ENCODE measurements at places on chromosomes 11 and 22.
A peak's percentile ranks its signal among the peaks of the same experiment; 100 is the strongest.

DNA sequence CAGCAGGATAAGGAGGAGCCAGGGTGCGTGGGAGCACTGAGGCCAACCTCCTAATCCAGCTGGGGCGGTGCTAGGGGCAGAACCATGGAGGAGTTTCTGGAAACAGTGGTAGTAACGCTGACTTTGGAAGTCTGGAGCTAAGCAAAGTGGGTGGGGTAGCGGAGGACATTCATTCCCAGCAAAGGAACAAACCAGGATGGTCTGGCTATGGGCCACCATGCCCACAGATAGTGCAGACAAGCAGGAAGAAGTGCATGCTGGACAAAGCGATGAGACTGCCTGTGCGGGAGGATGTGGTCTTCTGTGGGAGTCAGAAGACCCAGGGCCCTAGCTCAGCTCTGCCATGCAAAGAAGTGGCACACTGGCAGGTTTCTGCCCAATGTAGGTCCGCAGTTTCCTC is 71.6 kb upstream of the CSNK2A3 start:
- no peak for DNase-seq

DNA sequence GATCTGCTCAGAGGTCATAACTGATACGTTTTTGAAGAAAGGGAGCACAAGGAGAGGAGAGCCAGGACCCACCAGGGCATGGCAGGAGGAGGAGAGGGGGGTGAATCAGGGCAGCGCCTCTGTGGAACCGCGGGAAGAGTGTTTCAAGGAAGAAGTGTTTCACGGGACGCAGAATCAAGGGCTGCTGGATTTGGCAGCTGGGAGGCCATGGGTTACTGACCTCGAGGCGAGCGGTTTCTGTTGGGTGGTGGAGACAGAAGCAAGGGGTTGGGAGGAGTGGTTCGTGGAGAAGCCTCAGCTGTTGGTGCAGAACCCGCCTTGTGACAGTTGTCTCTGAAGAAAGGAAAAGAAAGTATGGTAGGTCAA is 13.1 kb downstream of the VPS26B start:
- DNase-seq: no peak

- no peak for DNase-seq
Measured at GRCh38 chr11:89612096-89612495, 98.0 kb upstream of the TRIM77 start.

- peak; percentile 5 for DNase-seq
Measured at GRCh38 chr11:125062931-125063428, at the start of gene SLC37A2. SLC37A2 (plus strand) TSS chr11:125063305; CDS start chr11:125063368, 63 bp downstream.

- DNase-seq: no peak
Measured at GRCh38 chr22:17928391-17928790, 96.0 kb downstream of the MICAL3 start.

GRCh38 chr11:65663639-65664200 is 1.0 kb upstream of the RELA start:
- no peak for DNase-seq

GRCh38 chr11:79244241-79244772 is 196.5 kb downstream of the TENM4 start:
- DNase-seq: peak; percentile 79

DNA sequence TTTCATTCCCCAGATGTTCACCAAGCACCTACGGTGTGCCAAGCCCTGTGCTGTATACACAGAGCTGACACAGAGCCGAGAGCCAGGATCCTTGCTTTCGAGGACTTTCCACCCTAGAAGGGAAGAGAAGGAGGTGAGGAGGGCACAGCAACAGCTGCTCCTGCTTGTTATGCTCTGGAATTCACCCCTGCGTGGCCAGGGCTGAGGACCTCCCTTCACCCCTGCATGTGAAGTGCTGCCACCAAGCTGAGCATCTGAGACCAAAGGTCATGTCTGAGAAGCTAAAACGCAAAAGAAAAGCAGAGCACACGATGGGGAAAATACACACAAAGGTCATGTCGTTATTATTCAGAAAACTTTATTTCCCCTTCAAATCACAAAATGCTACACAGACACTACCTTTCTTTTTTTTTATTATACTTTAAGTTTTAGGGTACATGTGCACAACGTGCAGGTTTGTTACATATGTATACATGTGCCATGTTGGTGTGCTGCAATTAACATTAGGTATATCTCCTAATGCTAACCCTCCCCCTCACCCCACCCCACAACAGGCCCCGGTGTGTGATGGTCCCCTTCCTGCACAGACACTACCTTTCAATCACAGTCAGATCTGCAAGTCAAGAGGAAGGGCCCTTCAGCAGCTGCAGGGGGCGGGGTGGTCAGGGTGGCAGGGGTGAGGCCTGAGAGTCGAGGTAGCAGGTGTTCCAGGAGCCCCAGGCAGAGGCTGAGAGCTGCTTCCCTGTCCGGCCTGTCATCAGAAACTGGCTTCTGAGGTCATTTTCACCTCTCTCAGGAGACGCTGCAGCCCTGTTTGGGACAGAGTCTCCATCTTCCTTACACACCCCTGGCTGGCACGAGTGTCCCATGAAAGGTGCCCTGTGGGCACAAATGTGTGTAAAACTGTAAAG is 40.1 kb upstream of the PRR5 start:
- DNase-seq: no peak

- DNase-seq: no peak
Measured at GRCh38 chr11:68969386-68969785, 11.4 kb downstream of the MRGPRD start.

- DNase-seq: no peak
Measured at GRCh38 chr11:37612146-37612545, 1014.1 kb upstream of the RAG2 start.

- DNase-seq: no peak
Measured at GRCh38 chr11:77154381-77155081, 26.5 kb downstream of the MYO7A start.

- DNase-seq: no peak
Measured at GRCh38 chr22:46678785-46679700, 58.9 kb downstream of the GRAMD4 start.

DNA sequence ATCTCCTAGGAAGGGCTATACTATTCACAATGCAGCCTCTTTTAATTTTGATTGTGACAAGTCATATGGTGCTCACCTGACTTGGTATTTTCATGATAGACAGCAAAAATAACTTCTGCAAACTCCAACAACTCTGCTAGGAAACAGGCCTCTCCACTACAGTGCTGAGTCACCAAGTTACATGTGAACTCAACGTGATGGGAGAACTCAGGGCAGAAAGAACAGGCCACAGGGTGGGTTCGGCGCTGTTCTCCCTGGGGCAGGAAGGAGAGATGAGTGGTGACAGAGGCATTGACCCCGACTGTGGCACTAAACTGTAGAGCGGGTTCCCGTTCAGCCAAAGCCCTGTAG is 76.6 kb upstream of the UCP3 start:
- no peak for DNase-seq

DNA sequence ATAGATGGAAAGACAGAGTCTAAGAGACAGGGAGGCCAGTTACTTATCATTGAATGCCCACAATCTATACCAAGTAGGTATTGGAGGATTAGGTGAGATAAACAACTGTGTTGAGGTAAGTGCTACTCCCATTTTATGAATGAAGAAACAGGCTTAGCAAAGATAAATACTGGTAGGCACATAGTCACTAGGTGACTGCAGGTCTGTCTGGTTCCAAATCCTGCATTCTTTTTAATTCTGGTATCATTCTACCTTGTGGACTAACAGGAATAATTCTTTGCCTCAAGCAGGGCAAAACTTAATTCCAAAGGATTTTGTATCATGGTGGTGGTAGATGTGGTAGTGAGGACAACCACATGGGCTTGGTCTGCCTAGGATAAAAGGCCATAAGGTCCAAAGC is 28.4 kb downstream of the RNF169 start:
- DNase-seq: no peak

DNA sequence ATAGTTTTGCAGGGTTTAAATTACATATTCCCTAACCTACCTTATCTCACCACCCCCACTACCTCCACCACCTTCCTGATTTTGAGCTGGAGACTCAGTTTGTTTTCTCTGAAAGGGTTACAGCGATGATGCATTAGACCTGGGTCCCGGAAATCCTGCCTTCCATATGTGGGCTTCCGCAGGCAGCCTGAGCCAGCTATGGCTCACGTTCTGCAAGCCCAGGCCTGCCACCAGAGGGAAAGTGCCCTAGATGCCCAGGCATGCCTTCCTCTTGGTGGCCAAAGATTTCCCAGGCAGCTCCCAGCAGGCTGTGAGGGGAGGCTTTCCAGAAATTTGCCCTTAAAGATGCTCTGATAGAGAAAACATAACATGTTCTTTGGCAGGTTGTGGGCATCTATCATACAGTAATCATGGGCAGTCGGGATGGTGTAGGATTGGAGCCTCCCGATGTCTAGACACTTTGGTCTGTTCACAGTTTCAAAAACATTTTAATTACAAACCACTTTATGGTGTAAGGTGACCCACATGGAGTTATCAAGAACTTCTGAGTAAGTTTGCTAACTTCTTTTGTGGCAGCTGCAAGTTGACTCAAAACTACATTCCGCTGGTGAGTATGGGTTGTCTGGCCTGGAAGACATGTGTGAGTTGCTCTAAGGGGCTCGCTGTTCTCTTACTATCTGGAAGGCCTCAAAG is 79.3 kb downstream of the MICAL2 start:
- no peak for DNase-seq

DNA sequence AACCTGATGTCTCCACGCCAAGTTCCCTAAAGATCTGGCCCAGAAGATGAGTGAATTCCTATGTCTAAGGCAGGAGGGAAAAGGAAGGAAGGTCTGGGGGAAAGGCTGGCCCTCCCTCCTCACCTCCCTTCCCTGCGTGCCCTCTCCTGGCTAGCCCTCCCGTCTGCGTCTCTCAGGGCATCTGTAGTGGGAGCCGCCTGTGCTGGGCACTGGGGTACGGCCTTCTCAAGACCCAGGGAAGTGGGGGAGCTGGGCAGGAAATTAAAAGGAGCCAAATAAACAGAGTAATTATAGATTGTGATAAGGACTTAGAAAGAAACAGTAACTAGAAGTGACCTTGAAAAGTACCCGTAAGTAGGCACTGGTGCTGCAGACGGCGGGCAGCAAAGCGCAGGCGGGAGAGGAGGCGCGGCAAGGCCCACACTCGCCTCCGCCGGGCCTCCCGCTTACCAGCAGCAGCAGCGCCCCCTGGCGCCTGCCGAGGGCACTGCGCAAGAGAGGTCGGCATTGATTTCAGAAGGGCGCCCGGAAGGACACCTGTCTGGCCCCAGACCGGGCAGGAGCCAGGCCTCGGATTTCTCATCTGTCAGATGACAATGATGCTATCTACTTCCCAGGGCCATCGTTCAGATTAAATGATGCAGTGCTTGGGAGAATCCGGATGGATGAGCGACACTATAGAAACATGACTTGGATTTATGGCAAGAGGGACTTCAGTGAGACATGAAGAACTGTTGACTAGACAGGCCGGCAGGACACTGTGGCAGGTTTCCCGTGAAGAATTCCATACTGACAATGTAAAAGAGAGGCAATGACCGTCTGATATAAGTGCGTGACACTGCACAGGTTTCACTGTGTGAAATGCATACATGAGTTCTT is 7.3 kb downstream of the KCNJ1 start:
- DNase-seq: no peak

DNA sequence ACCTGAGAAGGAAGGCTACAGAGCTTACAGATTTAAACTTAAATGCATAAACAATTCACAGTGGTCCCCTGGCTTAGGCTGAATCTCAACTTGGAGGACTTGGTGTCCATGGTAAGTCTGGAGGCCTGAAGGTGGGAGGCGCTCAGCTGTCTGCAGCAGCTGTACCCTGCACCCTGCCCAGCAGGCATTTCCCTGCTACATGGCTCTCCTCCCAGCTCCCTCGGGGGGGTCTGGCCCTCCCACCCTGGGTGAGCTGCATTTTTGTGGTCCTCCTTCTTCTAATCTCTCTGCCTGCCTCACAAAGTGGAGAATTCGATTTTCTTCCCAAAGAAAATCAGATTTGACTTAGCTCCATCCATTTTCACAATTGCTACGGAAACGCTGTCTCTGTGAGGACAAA is 273.2 kb downstream of the KIRREL3 start:
- DNase-seq: no peak

Measured in astrocyte of the cerebellum (primary cell).